NCI-H1436 treated with DMSO at 0.1 percent for 48 hours (cell line): ENCODE measurements at places on chromosomes 5 and 9.

DNA sequence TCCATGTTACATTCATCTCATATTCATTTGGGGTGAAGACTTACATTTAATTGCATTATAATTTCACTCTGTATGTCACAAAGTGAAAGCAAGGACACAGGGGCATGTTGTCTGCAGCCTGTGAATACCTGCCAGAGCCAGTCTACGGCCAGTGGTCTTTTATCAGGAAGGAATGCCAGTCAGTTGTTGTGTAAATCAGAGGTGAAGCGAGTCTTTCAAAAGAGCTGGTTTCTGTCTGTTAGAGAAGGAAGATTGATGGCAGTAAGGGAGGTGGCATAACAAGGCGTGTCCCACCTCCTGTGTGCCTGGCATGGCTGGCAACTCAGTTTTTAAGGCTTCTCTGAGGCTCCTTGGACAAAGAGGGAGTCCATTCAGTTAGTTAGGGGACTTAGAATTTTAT, 18.1 kb upstream of the SYK start:
- no peak for DNase-seq

- no peak for DNase-seq
Measured at GRCh38 chr5:1801222-1801966, at the start of gene NDUFS6. NDUFS6 (plus strand) TSS chr5:1801407; CDS start chr5:1801418, 11 bp downstream.

- no peak for DNase-seq
Measured at GRCh38 chr5:79521156-79521555, 7.2 kb upstream of the HOMER1 start.

DNA sequence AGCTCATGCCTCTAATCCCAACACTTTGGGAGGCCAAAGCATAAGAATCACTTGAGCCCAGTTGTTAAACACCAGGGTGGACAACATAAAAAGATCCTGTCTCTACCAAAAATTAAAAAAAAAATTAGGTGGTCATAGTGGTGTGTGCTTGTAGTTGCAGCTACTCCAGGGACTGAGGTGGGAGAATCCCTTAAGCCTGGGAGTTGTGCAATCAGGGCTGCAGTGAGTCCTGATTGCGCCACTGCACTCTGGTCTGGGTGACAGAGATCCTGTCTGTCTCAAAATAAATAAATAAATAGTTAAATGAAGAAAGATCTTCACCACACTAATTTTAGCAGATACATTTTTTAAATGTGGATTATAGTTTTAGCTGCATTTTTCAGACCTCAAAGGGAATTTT, 433.2 kb downstream of the MAT2B start:
- DNase-seq = no peak

DNA sequence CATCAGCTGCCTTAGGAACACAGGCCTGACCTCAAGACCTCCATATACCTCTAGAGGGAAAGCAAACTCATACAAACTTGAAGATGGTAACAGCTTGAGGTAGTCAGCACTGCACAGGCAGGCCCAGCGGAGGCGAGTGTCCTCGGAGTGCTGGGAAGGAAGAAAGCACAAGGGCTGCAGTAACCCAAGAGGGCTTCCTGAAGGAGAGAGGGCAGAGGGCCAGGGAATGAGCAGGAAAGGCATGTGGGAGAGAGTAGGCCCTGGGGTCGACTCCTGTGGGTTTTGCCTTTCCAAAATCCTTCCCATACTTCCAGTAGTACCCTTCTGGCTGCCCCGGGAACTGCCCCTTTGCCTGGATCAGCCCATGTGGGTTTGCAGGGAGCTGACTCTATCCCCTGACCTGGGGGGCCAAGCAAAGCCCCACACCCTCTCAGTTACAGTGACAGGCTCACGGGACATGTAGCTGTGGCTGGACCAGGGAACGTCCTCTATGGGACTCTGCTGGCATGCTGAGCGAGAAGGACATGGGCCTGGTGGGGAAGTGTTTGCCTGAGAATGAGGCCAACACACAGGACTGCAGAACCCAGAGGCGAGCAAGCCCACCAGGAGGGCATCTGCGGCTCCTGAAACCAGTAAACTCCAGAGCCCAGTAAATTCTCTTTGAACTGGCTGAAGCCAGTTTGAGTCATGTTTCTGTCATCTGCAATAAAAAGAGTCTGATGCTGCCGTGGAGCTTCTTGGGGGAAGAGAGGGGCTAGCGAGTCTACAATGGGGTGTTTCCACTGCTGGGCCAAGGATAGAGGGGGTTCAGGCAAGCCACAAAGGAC, 64.1 kb downstream of the COL23A1 start:
- no peak for DNase-seq

DNA sequence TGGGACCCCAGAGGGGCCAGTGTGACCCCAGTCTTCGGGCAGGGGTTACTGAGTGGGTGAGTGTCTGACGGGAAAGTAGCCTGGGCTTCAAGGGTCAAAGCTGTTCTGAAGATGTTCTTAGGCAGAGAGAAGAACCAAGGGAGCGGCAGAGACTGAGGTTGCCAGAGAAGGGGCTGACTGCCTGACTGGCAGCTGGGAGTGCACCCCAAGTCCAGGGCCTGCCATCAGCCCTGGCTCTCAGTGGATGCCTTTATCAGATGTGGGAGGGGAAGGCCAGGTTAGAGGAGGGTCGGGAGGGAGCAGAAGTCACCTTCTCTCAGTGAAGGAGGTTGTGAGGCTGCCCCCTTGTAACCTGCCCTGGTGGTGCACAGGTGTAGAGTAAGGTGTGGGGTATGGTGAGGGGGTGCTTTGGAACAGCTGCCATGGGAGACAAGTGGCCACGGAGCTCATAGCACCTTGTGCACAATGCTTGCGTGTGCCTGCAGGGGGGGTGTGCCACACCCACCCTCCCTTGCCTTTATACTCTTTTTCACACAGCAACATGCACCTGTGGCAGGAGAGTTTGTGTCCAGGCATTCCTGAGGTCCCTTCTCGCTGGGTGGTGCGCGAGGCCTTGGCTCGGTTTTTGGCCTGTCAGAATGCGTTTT, 18.9 kb downstream of the RALGPS1 start:
- no peak for DNase-seq
